Activated CD4-positive, alpha-beta memory T cell treated with anti-CD3 and anti-CD28 coated beads, Interleukin-2, amount 10 ng/mL, durations not matched to agents 7 days and 5 days (primary cell): ENCODE measurements at places on chromosomes 7 and 10. TPM values are rescaled to one million over a fixed set of nuclear protein-coding genes. Genes with fewer than 3 reads are reported as not detected.

The IL6 gene
- 0.40 TPM for total RNA-seq

DNA sequence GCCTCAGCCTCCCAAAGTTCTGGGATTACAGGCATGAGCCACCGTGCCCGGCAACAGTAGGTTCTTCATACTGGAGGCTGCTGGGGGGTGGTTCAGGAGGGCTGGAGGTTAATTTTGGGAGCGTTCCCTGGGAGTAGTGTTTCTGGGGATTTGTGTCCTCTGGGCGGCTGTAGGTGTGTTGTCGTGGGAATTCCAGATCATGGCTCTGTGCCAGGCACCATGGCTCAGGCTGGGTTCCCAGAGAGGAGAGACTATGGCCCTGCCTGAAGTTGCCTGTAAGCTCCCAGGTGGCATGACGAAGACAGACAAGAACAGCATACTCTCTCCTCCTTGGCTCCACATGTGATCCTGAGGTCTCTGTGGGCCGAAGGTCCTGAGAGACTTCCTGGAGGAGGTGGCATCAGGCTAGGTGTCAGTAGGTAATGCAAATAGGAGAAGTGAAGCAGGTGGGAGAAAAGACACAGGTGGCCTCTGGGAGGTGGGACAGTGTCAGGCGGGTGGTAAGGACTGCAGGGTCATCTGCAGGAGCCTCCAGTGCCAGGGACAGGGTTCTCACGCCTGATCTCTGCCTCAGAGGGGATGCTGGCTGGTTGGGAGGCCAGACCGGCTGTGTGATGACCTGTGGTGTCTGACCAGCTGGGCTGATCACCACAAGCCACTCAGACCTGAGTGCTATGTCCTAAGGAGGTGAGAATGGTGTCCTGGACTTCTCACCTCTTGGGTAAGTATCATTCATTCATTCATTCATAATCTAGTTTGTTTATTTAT lies 18.7 kb downstream of the CLIP2 start:
- DNase-seq = no peak

- no peak for DNase-seq
Observed at GRCh38 chr10:129966370-129966888, 2.4 kb upstream of the EBF3 start.

The RPEL1 gene
- not detected for total RNA-seq

DNA sequence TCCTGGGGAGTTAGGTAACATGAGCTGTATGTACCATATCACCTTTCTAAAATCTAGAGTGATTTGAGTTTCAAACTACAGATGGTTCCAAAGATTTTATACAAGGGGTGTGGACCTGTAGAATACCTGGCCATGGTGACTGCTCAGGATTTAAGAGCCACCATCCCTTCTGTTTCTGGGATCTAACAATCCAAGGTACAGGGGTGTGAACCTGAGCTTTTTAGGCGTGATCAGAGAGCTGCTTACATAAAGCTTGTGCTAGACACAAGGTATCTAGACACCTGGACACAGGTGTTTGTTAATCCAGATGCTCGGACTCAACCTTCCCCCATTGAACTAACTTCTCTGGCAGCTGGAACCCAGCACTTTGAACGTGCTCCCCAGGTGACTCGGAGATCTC lies 516.4 kb downstream of the RPS24 start:
- DNase-seq = no peak

- DNase-seq = no peak
Observed at GRCh38 chr10:100303724-100304319, 17.3 kb upstream of the BLOC1S2 start.

The HGF gene
- not detected for total RNA-seq

The LAMB4 gene
- total RNA-seq = not detected
